ENCODE measurements at places on chromosomes 2 and 18.
A peak's percentile ranks its signal among the peaks of the same experiment; 100 is the strongest.

GRCh38 chr2:74876081-74876886 lies 42.4 kb downstream of the HK2 start:
- peak; percentile 70 for DNase-seq

DNA sequence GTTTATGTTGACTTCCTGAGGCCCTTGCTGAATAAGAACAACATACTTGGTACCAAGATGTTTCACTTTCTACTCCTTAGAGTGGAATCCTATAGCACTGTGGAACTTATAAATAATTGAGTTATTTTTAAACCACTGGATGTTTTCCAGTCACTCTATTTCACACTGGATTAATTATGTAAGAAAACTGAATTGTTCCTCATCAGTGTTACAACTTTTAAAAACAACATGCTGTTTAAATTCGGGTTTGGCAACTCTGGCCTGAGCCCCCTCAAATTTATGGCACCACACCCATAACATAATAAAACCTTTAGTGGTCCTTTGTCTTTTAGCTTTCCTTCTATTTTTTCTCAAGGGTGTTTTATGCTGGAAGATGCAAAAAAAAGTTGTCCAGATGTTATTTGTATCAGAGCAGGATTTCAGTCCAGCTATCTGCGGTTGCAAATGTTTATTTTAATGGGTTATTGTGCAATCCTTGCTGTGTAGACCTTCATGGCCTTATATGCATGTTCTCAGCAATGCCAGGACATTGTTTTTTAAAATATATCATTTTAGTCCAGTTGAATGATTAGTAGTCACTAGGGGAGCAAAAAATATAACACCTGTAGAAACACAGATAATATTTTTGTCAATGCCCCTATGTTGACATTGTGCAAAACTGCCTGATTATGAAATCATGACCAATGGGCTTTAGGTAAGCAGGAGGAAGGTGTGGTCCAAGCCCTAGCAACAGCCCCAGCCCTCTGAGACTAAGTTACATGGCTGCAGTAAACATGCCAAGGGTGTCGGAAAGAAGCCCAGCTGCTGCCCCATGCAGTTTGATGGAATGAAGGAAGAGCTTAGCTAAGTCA lies 638.0 kb upstream of the ZEB2 start:
- DNase-seq = no peak

DNA sequence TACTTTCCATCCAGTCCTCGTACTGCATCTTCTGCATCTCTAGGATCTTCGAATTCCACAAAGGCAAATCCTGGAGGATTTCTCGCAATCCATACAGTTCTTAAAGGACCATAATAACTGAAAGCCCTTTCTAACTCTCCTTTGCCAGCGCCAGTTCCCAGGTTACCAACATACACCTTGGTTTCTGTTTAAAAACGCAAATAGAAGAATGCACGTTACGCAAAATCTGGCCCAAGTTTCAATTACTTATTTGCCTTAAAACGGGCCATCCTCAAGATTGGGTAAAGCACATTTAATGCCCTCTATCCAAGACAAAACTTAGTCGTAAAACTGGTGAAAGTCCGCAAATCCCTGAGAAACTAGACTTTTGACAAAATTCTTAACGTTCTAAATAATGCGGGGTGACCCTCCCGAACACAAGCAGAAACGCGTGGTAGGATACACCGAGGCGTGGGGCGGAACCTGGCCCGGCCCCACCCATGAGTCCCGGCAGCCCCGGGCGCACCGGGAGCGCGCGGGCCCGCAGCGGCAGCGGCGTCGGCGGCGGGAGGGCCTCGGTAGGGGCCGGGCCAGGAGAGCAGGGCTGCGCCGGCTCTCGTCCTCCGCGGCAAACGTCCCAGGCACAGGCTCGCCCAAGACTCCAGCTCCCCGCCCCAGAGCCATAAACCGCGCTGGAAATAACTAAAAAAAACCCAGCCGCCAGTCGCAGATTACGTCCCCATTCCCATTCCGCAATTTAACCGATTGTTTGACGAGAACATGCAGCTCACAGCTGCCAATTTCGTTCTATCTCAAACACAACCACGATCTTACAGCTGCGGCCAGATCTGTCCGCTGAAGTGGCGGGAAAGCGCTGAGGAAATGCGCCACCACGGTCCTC lies 910 bp downstream of the SRSF7 start:
- peak; percentile 64 for DNase-seq

DNA sequence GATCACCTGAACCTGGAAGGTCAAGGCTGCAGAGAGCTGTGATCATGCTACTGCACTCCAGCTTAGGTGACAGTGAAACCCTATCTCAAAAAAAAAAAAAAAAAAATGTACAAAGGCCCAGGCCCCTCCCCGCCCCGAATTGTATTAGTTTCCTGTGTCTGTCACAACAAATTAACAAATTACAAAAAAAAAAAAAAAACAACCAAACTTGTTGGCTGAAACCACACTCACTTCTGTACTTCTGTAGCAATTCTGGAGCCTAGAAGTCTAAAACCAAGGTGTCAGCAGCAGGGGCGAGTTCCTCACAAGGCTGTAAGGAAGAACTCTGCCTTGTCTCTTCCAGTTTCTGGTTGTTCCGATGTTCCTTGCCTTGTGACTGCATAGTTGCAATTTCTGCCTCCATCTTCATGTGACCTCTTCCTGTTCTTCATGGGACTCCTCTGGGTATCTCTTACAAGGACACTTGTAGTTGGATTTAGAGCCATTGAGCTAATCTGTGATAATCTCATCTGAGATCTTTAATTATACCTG lies 100.8 kb upstream of the ZSWIM2 start:
- DNase-seq = no peak

DNA sequence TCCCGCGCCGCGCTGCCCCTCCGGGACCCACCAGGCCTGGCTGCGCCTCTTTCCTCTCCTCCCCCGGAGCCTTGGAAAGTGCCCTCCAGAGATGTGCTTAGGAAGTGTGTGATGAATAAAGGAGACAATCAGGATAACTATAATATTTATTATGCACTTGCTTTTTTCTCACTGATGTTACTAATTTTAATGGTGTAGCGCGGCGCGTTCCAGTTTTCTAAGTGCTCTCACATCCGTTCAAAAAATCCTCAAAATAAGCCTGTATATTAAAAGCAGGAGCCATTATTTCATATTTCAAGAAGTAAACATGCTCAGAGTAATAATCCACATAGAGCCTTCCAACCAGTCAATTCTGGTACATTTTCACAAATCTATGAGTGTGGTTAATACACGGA lies 941 bp upstream of the MPPE1 start:
- no peak for DNase-seq

- DNase-seq = no peak
Observed at GRCh38 chr2:238006510-238006909, 39.7 kb downstream of the UBE2F start.

DNA sequence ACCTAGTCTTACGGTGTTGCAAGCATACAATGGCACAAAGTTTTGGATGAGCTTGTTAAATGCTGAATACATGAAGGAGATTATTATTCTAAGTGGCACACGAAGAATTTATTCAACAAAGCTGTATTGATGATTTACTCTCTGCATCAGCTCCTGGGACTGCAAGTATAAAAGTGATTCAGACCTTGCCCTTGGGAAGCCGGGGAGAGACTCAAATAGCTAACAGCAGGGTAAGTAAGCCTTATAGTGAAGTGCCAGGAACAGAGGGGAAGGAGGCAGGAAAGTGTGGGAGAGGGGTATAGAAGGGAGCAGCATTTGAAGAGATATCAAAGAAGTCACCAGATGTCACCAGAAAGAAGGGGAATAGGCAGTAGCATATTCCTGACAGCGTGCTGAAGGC lies 115.4 kb downstream of the MCFD2 start:
- DNase-seq = no peak

DNA sequence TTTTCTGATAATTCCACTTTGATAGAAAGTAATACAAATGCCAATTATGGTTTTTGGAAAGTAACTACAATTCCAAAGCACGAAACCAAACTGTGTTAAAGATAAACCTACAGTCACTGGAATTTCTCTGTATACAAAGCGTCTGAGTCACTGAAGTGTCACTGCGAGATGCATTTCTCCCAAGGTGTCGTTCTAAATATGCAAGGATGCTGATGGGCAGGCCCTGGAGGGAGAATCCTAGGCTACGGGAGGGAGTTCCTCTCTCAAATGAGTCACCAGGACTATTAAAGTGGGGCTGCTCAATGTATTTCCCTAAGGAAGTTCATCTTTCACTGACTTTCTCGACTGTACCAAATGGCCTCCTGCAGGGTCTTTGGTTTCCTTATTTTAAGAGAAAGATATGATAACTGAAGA lies 163.8 kb upstream of the STK17B start:
- no peak for DNase-seq

GRCh38 chr2:169438466-169439072 lies 40.7 kb upstream of the BBS5 start:
- no peak for DNase-seq

DNA sequence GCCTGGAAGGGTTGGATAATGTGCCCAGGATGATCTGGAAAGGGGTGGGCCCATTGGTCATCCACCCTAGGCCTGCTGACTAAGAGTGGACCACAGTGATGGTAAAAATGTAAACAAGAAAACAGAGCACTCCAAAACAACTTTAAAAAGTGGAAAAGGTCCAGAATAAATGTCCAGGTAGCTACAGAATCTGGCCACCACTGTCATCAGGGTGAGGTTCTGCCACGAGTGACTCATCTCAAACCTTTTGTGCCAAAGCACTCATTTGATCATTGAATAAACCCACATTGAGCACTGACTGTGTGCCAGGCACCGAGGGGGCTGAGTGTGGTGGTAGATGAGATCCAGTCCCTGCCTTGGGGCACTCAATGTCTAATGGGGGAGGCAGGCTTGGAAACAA lies 64.9 kb downstream of the EMX1 start:
- DNase-seq = no peak

DNA sequence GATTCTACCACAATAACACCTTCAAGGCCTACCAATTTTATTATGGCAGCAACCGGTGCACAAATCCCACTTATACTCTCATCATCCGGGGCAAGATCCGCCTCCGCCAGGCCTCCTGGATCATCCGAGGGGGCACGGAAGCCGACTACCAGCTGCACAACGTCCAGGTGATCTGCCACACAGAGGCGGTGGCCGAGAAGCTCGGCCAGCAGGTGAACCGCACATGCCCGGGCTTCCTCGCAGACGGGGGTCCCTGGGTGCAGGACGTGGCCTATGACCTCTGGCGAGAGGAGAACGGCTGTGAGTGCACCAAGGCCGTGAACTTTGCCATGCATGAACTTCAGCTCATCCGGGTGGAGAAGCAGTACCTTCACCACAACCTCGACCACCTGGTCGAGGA lies 17.1 kb downstream of the APCDD1 start:
- DNase-seq = no peak

DNA sequence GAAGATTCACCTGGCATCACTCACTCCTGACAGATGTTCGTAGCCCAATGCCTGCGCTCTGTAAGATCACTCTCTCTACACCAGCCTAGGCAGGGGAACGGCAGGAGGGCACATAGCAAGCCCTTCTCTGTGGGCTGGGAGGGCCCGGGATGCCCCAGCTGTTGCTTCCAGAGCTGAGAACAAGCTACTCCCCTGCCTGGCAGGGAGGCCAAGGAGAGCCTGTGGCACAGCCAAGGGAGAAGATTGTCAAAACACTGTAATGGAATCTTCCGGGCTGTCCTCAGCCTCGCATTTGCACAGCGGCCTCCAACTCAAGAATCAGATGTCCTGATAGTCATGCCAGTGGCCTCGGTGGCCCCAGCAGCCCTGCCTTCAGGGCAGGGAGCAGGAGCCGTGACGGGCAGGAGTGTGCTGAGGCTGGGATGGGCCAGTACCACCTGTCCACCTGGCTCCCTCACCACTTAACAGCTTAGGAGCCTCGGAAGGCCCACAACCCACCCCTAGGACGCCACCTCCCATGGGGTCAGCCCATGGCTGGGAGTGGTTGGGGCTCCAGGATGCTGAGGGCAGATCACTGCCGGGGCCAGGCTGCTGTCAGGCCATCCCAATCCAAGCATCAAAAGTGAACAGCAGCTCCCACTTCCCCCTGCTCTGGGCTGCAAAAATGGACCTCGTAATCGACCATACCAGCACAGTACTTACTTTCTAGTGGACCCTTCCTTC lies 21.9 kb upstream of the SLC35F6 start:
- no peak for DNase-seq

DNA sequence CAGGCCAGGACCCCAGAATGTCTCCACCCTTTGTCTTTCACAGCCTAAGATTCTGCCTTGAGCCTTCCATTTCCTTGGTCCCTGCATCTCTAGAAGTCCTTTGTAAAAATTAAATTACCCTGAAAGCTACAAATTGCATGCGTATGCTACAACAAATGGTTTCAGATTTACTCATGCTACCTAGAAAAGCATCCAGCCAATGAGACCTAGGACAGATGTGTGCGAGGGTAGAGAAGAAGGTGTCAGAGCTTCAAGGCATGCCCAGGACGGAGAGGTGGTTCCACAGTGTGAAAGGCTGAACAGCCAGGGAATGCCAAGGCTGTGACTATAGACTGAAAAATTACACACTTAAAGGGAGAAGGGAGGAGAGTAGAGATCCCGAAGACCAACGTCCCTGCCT lies 40.2 kb downstream of the CCBE1 start:
- DNase-seq = no peak

- no peak for DNase-seq
Observed at GRCh38 chr2:95698146-95698545, 106.3 kb downstream of the TRIM43 start.

DNA sequence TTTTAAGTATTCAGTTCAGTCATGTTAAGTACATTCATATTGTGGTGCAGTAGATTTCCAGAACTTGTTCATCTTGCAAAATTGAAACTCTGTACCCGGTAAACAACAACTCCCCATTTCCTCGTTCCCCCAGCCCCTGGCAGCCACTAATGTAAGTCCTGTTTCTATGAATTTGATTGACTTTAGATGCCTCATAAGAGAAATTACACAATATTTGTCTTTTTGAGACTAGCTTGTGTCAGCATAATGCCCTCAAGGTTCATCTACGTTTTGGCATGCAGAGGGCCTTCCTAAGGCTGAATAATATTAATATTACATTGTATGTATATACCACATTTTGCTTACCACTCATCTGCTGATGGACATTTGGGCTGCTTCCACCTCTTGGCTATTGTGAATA lies 30.9 kb downstream of the METTL21A start:
- no peak for DNase-seq

DNA sequence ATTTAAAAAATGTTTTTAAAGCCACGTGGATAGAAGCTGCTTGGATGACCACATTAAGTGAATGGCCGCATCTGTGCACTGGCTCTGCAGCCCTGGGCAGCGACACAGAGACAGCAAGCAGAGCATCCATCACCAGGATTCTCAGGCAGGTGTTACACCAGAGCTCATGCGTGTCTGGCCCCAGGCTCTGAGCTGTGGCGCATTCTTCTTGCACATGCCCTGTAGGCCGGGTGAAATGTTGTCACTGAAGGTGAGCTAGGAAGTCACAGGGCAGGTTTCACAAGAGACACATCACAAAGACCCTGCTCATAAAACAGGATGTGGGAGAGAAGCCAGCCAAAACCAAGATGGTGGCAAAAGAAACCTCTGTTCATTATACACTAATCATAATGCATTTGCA lies 8.4 kb upstream of the PXDN start:
- DNase-seq = no peak
